ENCODE measurements at places on chromosomes 4 and X.

- H3K4me3 ChIP-seq: no peak overlapping the region
- no peaks in the 10 kb centered on the region for H3K27me3 ChIP-seq
- DNase-seq: no peak
- H3K36me3 ChIP-seq: no peaks in the 10 kb centered on the region
- no peaks in the 10 kb centered on the region for H3K4me1 ChIP-seq
Measured at GRCh38 chr4:22901631-22902030, 208.9 kb downstream of the GBA3 start.

- no peak for DNase-seq
- H3K4me1 ChIP-seq: no peaks in the 10 kb centered on the region
- H3K36me3 ChIP-seq: no peaks in the 10 kb centered on the region
Measured at GRCh38 chr4:23614284-23614892, 275.5 kb downstream of the PPARGC1A start.

DNA sequence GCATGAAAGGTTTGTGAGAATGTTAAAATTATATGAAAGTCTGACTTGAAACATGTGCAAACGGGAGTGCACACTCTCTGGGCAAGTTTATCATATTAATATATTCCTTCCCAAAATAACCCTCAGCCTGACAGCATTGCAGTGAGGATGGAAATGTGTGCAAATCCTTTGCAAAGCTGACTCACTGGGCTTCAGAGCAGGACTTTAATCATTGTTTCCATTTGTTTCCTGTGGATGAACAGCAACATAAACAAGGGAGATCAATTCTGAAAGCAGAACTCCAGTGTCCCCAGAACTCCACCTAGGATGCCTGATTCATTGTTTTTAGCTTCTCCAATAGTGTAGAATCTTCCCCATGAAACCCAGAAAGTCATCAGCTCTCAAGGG lies 32.9 kb downstream of the SLC2A9 start:
- no peak for DNase-seq
- no peaks in the 10 kb centered on the region for H3K27me3 ChIP-seq
- no peak overlapping the region for H3K27ac ChIP-seq
- H3K36me3 ChIP-seq: no peaks in the 10 kb centered on the region

- peaks cover 13% of the 10 kb centered on the region for H3K4me1 ChIP-seq
- no peak overlapping the region for H3K27ac ChIP-seq
- H3K36me3 ChIP-seq: no peaks in the 10 kb centered on the region
- no peak for DNase-seq
Measured at GRCh38 chrX:68693481-68694434, 46.3 kb downstream of the STARD8 start.

- peak overlapping the region; percentile 77 for H3K27ac ChIP-seq
- H3K4me1 ChIP-seq: peaks cover 64% of the 10 kb centered on the region
- no peak overlapping the region for H3K4me3 ChIP-seq
- no peak for DNase-seq
- no peaks in the 10 kb centered on the region for H3K36me3 ChIP-seq
Measured at GRCh38 chr4:3046162-3046561, 28.2 kb downstream of the HTT-AS start.

DNA sequence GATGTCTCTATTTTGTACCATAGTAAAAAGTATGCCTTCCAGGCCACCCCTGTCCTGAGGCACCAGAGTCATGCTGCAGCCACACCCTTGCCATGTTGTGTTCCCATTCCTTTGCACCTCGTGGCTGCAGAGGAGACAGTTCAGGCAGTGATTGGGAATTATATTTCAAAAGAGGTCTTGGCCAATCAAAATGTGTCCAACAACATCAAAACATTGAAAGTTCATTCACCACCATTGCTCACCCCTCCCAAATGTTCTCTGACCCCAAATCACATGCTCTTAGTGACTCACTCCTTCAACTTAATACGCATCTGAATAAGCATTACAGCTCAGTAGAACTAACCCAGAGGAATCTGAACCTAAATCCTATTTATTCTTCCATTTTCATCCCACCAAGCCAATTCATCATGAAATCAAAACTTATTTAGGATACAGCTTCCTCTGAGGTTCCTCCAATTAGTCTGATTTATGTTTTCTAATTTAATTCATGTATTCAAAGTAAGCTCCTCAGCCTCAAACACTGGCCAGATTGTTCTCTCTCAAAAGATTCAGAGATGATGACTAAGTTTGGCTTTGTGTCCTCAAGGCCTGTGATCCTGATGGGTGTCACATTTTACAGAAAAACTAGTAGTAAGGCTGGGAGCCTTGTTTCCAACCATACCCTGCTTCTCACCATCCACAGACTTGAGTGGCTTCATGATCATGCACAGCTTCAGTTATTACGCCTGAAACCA lies 323.2 kb upstream of the INTU start:
- H3K4me1 ChIP-seq: no peaks in the 10 kb centered on the region
- H3K27me3 ChIP-seq: no peaks in the 10 kb centered on the region
- H3K27ac ChIP-seq: no peak overlapping the region
- H3K36me3 ChIP-seq: no peaks in the 10 kb centered on the region
- H3K4me3 ChIP-seq: no peak overlapping the region
- no peak for DNase-seq

DNA sequence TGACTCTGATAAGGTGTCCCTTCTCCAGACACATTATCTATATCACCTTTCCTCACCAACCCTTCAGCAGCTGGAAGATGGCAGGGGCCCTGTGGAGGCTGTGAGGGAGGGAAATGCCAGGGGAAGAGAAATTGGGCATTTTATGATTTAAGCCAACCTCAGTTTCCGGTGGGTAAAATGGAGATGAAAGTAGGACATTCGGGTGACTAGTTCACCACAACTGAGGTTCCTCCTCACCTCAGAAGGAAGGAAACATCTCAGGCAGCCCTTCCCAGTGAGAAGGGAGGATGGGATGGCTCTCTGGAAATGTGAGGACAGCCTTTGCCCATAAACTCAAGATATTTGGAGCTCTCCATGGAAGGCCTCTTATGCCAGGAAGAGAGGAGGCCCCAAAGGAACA lies 251.5 kb downstream of the MID1IP1 start:
- no peaks in the 10 kb centered on the region for H3K27me3 ChIP-seq
- H3K4me3 ChIP-seq: no peak overlapping the region
- DNase-seq: no peak

DNA sequence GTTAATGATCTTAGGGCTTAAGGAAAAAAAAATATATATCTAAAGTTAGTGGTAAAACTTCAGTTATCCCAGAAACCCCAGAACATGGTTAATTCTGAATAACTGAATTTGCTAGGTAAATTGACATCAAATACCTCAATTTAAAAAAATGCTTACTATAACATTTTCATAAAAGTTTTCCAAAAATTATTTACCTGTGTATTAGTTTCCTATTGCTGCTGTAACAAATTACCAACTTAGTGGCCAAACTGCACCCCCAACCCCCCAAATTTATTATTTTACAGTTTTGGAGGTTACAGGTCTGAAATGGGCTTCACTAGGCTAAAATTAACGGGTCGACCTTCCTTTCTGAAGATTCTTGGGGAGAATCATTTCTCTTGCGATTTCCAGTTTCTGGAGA lies 95.2 kb downstream of the PDLIM5 start:
- no peak overlapping the region for H3K27ac ChIP-seq
- no peak overlapping the region for H3K4me3 ChIP-seq
- no peaks in the 10 kb centered on the region for H3K27me3 ChIP-seq
- DNase-seq: no peak
- H3K36me3 ChIP-seq: no peaks in the 10 kb centered on the region
- H3K4me1 ChIP-seq: no peaks in the 10 kb centered on the region

DNA sequence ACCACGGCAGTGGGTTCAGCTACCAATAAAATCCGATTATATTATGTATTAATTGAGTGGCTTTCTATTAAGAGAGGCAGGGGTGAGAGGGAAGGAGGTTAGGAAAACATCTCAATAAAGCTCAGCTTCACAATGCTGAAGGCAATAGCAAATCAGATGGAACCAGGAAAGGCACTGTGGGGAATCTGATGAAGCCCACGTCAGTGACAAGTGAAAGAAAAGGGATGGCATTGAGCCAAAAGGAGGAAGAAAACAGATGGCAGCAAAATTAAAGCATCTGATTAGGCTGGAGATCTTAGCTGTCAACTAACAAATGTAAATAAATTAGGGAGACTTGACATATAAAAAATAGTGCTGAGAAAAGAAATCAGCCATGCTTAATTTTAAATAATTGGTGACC lies 180.9 kb downstream of the RASL11B start:
- H3K4me3 ChIP-seq: no peak overlapping the region
- H3K4me1 ChIP-seq: no peaks in the 10 kb centered on the region
- H3K27ac ChIP-seq: no peak overlapping the region
- no peaks in the 10 kb centered on the region for H3K36me3 ChIP-seq
- no peaks in the 10 kb centered on the region for H3K27me3 ChIP-seq

DNA sequence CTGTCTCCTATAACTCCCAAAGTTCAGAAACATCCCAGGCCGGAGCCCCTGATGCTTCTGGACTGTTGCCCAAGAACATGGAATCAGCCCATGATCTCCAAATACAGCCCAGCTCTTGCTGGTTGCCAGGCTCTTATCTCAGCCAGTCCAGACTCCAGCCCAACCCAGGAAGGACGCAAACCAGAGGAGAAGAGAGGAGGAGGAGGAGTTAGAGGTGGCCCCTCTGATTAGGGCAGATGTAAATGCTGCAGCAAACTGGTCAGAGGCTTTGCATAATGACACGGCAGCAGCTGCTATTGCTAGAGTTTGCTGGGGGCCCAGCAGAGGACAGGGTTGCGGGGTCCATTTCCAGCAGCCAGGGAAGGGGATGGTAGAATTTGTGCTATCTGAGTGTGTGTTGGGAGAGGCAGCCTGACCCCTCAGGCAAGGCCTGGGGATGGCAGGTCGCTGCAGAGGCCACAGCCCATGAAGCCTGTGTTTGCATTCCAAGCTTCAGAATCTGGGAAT lies 4.2 kb upstream of the OTUD5 start:
- peaks cover 10% of the 10 kb centered on the region for H3K4me1 ChIP-seq
- no peak for DNase-seq
- H3K27me3 ChIP-seq: no peaks in the 10 kb centered on the region
- H3K27ac ChIP-seq: no peak overlapping the region

- no peaks in the 10 kb centered on the region for H3K27me3 ChIP-seq
- no peak overlapping the region for H3K27ac ChIP-seq
- no peak overlapping the region for H3K4me3 ChIP-seq
- no peak for DNase-seq
Measured at GRCh38 chrX:124426288-124427169, 80.2 kb downstream of the SH2D1A start.

- H3K27me3 ChIP-seq: no peaks in the 10 kb centered on the region
- no peaks in the 10 kb centered on the region for H3K36me3 ChIP-seq
- no peaks in the 10 kb centered on the region for H3K4me1 ChIP-seq
- no peak overlapping the region for H3K4me3 ChIP-seq
Measured at GRCh38 chrX:139106069-139106468, 394.6 kb upstream of the FGF13 start.

DNA sequence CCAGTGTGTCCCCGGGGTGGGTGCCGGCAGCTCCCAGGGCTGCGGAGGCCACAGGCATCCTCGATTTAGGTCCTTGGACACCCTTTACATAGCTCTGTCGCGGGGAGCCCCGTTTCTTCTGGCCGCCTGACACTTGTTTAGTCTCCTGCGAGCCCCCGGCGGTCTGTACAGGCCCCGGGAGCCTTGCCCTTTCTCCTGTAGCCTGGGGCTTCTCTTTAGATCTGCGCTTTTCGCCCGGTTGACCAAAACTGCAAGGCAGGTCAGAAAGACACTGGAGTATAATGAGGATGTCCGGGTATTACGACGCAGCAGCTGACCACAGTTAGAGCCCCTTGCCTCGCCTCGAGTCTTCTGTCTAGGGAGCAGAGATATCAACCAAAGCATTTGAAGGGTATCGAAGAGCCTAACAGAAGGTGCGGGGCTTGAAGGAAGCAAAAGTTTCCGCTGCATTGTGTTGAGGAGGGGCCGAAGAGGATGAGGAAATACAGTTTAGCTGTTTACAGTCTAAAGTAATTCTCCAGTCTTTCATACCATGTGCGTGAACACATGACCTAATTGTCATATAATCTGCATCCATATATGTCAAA lies 479 bp downstream of the BRCC3 start:
- no peaks in the 10 kb centered on the region for H3K27me3 ChIP-seq
- H3K4me1 ChIP-seq: peaks cover 21% of the 10 kb centered on the region
- no peak for DNase-seq
- H3K36me3 ChIP-seq: peaks cover 11% of the 10 kb centered on the region

GRCh38 chr4:5372198-5372597 lies 320.9 kb downstream of the STK32B start:
- DNase-seq: no peak
- H3K36me3 ChIP-seq: no peaks in the 10 kb centered on the region
- no peaks in the 10 kb centered on the region for H3K4me1 ChIP-seq

DNA sequence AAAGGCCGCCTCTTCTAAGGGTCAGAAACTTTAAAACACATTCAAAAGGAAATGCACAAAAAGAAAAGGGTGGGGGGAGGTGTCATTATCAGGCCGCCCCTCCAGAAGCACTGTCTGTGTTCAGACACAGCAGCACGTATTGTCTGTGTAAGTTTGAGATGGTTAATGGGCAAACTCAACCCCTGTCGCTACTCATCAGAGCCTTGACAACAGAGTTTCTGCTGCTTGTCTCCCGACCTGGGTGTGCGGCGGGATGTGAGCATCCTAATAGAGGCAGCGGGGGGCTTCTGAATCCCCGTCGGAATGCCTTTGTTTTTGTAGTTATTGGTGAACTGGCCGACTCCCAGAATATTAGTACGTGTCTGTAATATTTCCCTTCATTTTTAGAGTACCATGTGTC lies 158.9 kb downstream of the DCTD start:
- H3K4me1 ChIP-seq: no peaks in the 10 kb centered on the region
- H3K36me3 ChIP-seq: no peaks in the 10 kb centered on the region
- H3K27ac ChIP-seq: no peak overlapping the region
- H3K27me3 ChIP-seq: no peaks in the 10 kb centered on the region
- no peak for DNase-seq
- no peak overlapping the region for H3K4me3 ChIP-seq

DNA sequence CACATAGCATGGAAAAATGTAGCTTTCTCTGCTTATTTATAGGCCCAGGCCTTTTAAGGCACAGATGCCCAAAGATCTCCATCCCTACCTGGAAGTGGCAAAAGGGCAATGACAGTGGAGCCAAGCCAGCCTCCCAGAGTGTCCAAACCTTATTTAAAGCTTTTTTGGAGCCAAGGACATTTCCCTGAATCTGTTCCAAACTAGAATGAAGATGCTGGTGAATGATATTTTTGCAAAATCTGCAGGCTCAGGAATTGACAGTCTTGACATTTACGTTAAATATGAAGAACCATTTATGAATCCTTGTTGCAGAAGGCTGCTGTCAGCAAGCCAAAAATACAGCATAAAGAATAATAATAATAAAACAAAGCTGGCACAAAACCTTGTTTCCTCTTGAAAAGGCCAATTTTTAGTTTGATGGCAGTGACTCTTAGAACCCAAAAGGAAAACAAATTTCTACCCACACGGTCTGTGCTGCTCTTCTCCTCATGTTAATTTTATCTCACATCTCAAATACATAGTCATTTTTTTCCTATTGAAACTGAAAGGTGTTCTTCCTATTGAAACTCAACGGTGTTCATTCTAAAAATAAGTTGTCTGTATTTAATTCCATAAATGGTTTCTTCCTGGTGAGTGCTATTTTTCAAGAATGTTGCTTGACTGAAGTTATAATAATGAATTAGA lies 206.3 kb upstream of the TBL1X start:
- no peak for DNase-seq
- no peaks in the 10 kb centered on the region for H3K27me3 ChIP-seq
- no peaks in the 10 kb centered on the region for H3K36me3 ChIP-seq
- H3K27ac ChIP-seq: no peak overlapping the region
- no peak overlapping the region for H3K4me3 ChIP-seq
- H3K4me1 ChIP-seq: no peaks in the 10 kb centered on the region
